ENCODE measurements at places on chromosomes 5 and 9.
A peak's percentile ranks its signal among the peaks of the same experiment; 100 is the strongest.

GRCh38 chr5:150488519-150489359, 19.2 kb upstream of the NDST1 start:
- H3K27ac ChIP-seq = peak overlapping the region; percentile 40
- H3K36me3 ChIP-seq = no peaks in the 10 kb centered on the region
- peaks cover 66% of the 10 kb centered on the region for H3K4me1 ChIP-seq
- no peaks in the 10 kb centered on the region for H3K27me3 ChIP-seq
- peak overlapping the region; percentile 89 for H3K4me3 ChIP-seq

GRCh38 chr5:65926893-65927292, 518 bp downstream of the ERBIN start:
- no peaks in the 10 kb centered on the region for H3K27me3 ChIP-seq
- peaks cover 40% of the 10 kb centered on the region for H3K4me1 ChIP-seq
- H3K36me3 ChIP-seq = no peaks in the 10 kb centered on the region
- peak overlapping the region; percentile 98 for H3K27ac ChIP-seq

GRCh38 chr9:30722065-30722464, 1662.4 kb upstream of the ACO1 start:
- no peaks in the 10 kb centered on the region for H3K27me3 ChIP-seq
- H3K4me3 ChIP-seq = no peak overlapping the region
- no peak for DNase-seq
- no peaks in the 10 kb centered on the region for H3K36me3 ChIP-seq
- peaks cover 9% of the 10 kb centered on the region for H3K4me1 ChIP-seq

DNA sequence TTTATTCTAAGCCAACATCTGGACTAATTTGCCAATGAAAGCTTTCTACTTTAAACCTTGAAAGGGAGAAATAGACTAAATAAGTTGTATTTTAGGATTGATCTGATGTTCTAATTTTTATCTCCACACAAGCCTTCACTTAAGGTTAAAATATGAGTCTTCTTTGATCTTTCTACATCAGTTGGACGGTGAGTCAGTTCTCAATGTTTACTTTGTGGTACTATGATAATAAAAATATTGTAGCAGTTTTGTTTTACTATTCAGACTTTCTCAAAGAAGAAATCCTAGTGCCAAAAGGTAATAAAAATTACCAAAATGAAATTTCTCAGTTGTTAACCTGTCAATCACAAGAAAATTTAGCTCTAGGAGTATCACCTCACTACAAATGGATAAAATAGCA, 203.5 kb upstream of the RGMB start:
- H3K36me3 ChIP-seq = peaks cover 26% of the 10 kb centered on the region
- no peak for DNase-seq
- H3K27ac ChIP-seq = peak overlapping the region; percentile 74
- H3K4me1 ChIP-seq = peaks cover 58% of the 10 kb centered on the region
- H3K4me3 ChIP-seq = no peak overlapping the region
- H3K27me3 ChIP-seq = no peaks in the 10 kb centered on the region

DNA sequence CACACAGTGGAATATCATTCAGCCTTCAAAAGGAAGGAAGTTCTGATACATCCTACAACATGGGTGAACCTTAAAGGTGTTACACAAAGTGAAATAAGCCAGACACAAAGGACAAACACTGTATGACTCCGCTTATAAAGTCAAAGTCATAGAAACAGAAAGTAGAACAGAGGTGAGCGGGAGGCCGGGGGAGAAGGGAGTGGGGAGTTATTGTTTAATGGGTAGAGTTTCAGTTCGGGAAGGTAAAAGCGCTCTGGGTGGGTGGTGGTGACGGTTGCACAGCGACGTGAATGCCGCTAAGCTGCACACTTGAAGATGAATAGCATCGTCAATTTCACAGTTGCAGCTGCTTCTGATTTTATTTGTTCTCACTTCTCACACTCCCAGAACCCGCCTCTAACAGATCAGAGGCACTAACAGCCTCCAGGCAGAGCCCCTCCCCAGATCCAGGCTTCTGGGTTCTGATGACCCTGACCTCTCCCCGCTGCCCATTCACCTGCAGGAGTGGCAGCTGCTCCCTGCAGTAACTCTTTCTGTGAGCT, 34.1 kb downstream of the BNIP1 start:
- no peak overlapping the region for H3K27ac ChIP-seq
- no peaks in the 10 kb centered on the region for H3K36me3 ChIP-seq
- no peaks in the 10 kb centered on the region for H3K27me3 ChIP-seq
- no peak for DNase-seq

DNA sequence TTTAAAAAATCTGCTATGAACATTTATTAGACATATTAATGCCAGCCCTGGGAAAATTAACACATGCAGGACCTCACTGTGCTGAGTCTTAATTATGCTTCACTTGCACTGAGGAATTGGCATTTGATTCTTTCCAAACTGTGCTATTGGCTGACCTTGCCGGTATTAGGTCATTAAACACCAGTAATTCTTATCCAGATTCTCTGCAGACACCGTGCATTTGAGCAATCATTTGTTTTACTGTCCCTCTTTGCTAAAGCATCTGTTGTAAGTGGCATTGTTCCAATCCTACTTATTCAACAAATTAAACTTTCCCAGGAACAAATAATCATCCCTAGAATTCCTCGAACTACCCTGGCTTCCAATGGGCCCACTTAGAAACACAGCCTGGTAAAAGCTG, 145.0 kb downstream of the SLC12A2 start:
- H3K4me1 ChIP-seq = no peaks in the 10 kb centered on the region
- DNase-seq = no peak
- no peak overlapping the region for H3K27ac ChIP-seq
- no peak overlapping the region for H3K4me3 ChIP-seq

- no peak overlapping the region for H3K27ac ChIP-seq
- H3K27me3 ChIP-seq = no peaks in the 10 kb centered on the region
- H3K36me3 ChIP-seq = no peaks in the 10 kb centered on the region
- H3K4me3 ChIP-seq = no peak overlapping the region
- H3K4me1 ChIP-seq = peaks cover 5% of the 10 kb centered on the region
Measured at GRCh38 chr5:8641786-8642505, 773.0 kb downstream of the MTRR start.

GRCh38 chr5:99926463-99926862, 608.7 kb upstream of the FAM174A start:
- DNase-seq = no peak
- no peak overlapping the region for H3K4me3 ChIP-seq
- H3K27ac ChIP-seq = no peak overlapping the region
- no peaks in the 10 kb centered on the region for H3K36me3 ChIP-seq
- H3K27me3 ChIP-seq = no peaks in the 10 kb centered on the region

DNA sequence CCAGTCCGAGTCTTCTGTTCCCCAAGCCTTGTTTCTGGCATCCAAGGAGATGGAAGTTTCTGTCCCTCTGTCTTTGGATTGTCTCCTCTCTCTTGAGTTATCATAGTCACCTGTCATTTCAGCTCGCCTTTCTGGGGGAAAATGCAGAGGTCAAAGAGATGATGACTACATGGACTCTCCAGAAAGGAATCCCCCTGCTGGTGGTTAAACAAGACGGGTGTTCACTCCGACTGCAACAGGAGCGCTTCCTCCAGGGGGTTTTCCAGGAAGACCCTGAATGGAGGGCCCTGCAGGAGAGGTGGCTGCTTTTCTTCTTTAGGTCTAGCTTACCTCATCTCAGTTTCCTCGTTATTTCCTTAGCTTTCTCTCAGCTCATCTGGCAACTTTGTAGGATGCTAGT, 25.1 kb downstream of the ERAP2 start:
- no peak overlapping the region for H3K27ac ChIP-seq
- no peaks in the 10 kb centered on the region for H3K27me3 ChIP-seq
- H3K4me1 ChIP-seq = peaks cover 7% of the 10 kb centered on the region
- DNase-seq = no peak
- no peak overlapping the region for H3K4me3 ChIP-seq

- peaks cover 28% of the 10 kb centered on the region for H3K36me3 ChIP-seq
- no peaks in the 10 kb centered on the region for H3K27me3 ChIP-seq
- peak; percentile 58 for DNase-seq
- peak overlapping the region; percentile 84 for H3K4me3 ChIP-seq
- H3K27ac ChIP-seq = peak overlapping the region; percentile 95
Measured at GRCh38 chr5:1468247-1468612, 23.0 kb upstream of the SLC6A3 start.

DNA sequence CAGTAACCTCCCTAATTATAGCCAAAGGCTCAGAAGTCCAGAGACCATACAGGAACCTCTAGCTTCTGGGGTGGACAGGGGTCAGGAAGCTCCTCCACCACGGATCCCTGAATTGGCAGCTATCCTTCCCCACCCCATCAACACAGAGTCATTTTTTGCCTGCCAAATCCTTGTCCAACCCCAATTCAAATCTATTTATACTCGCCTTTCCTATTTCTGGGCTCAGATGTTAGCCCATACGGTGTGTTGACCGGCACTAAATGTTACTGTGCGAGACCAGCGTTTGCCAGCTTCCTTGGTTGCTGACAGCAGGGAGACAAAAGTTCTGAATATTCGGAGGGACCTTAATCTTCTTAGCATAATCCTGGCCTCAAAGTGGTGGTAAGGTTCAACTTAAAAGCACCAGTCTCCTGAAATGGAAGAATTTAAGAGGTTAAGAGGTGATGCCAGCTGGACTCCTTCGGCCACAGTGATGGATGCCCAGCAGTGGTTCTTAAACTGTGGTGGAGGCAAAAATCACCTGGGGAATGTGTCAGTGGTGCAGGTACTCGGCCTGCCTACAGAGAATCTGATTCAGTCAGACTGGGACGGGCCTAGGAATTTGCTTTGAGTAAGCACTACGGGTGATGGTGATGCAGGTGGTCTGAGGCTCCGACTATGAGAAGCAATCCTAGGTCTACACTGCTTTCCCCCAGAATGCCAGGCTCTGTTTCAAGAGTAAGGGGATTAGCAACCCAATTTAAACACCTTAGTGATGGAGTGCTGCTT, 204.8 kb upstream of the MEF2C start:
- H3K27ac ChIP-seq = no peak overlapping the region
- H3K4me1 ChIP-seq = peaks cover 11% of the 10 kb centered on the region
- no peaks in the 10 kb centered on the region for H3K27me3 ChIP-seq
- H3K36me3 ChIP-seq = no peaks in the 10 kb centered on the region
- no peak for DNase-seq

GRCh38 chr5:119329666-119330065, 26.2 kb upstream of the TNFAIP8 start:
- H3K36me3 ChIP-seq = no peaks in the 10 kb centered on the region
- DNase-seq = no peak
- no peak overlapping the region for H3K4me3 ChIP-seq
- no peaks in the 10 kb centered on the region for H3K27me3 ChIP-seq
- no peak overlapping the region for H3K27ac ChIP-seq

GRCh38 chr5:110256298-110256697, 470.2 kb downstream of the TMEM232 start:
- no peaks in the 10 kb centered on the region for H3K27me3 ChIP-seq
- H3K4me3 ChIP-seq = no peak overlapping the region

DNA sequence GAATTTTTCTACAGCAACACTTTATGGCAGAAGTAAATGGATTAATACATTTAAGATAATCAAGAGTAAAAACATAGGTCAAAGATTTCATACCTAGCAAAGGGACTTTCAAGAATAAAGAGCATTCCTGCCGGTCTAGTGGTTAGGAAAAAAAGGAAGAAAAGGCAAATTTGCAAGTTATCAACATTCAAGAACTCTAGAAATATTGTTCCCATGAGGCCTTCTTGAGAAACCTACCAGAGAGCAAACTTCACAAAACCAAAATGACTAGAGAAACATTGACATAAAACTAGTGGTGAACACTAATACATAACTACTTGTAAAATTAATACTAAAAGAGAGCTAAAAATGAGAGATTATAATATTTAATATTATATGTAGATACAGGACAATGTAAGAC, 320.2 kb upstream of the RGMB start:
- H3K36me3 ChIP-seq = peaks cover 9% of the 10 kb centered on the region
- H3K27me3 ChIP-seq = no peaks in the 10 kb centered on the region
- no peak for DNase-seq
- no peak overlapping the region for H3K4me3 ChIP-seq
- no peak overlapping the region for H3K27ac ChIP-seq

DNA sequence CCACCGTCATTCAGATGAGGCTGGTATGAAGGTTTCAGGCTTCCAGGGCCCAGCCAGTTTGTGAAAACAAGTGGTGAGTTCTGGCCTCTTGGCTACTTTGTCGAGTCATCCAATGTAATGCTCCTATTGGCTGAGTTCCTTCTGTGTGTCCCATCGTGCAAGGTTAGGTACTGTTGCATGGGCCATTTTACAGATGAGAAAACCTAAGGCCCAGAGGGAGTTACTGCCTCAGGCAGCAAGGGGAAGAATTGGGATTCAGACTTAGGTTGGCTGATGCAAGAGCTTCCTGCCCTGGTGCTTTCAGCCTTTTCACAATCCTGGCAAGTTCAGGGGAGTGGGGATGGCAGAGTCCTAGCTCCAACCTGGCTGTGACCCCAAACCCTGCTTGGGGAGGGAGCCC, 17.4 kb upstream of the PITX1 start:
- no peaks in the 10 kb centered on the region for H3K36me3 ChIP-seq
- H3K27me3 ChIP-seq = peaks cover 97% of the 10 kb centered on the region
- no peak for DNase-seq
- H3K4me1 ChIP-seq = no peaks in the 10 kb centered on the region

DNA sequence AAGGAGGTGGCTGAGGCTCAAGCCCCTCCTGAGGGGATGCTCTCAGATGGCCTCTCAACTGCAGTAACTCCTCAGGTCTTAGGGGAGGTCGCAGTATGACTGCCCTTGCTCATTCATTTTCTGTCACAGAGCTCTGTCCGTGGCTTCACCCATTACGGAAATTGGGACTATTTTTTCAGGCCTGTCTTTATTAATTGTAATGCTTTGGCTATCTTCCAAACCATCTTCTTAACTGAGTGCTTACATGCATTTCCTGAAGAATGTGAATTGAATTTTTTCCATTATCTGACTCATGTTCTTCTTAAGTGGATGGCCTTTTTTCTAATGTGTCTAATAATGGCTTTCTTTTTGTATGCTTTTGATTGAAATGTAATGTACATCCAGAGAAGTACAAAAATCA, 36.4 kb upstream of the SV2C start:
- no peak overlapping the region for H3K4me3 ChIP-seq
- no peaks in the 10 kb centered on the region for H3K36me3 ChIP-seq
- H3K27ac ChIP-seq = no peak overlapping the region
- H3K27me3 ChIP-seq = peaks cover 24% of the 10 kb centered on the region

DNA sequence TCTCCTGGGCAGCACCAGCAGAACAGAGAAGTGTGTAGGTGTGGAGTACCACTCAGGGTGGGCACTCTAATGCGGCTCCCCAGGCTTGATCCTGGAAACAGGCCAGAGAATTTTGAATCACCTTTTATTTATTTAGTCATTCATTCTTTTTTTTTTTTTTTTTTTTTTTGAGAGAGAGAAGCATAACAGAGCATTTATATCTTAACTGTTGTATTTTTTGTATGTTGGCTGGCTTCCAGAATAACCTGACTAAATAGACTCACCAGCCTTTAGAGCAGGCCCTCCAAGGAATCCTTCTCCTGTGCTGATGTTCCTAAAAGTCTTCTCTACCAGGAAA, 153.4 kb downstream of the PIK3R1 start:
- H3K27ac ChIP-seq = no peak overlapping the region
- no peaks in the 10 kb centered on the region for H3K27me3 ChIP-seq
- peaks cover 3% of the 10 kb centered on the region for H3K36me3 ChIP-seq

GRCh38 chr9:24438876-24439275, 106.8 kb downstream of the IZUMO3 start:
- no peaks in the 10 kb centered on the region for H3K36me3 ChIP-seq
- H3K4me1 ChIP-seq = no peaks in the 10 kb centered on the region
- no peak overlapping the region for H3K4me3 ChIP-seq
- no peak for DNase-seq
- no peak overlapping the region for H3K27ac ChIP-seq

GRCh38 chr9:27073841-27074728, 34.9 kb upstream of the TEK start:
- no peak overlapping the region for H3K4me3 ChIP-seq
- H3K36me3 ChIP-seq = peaks cover 27% of the 10 kb centered on the region
- H3K4me1 ChIP-seq = peaks cover 10% of the 10 kb centered on the region
- H3K27me3 ChIP-seq = no peaks in the 10 kb centered on the region

GRCh38 chr9:72743836-72744235, 209.0 kb downstream of the ALDH1A1 start:
- H3K4me3 ChIP-seq = no peak overlapping the region
- H3K4me1 ChIP-seq = peaks cover 16% of the 10 kb centered on the region
- DNase-seq = no peak
- H3K27me3 ChIP-seq = no peaks in the 10 kb centered on the region
- peaks cover 5% of the 10 kb centered on the region for H3K36me3 ChIP-seq

All from neural crest cell (in vitro differentiated cells).